Transverse colon (tissue), 4 donors: ENCODE measurements at places on chromosomes 5 and 9. TPM values are rescaled to one million over a fixed set of nuclear protein-coding genes. Genes with fewer than 3 reads are reported as not detected.

The SLC27A6 gene
- total RNA-seq = 0.64 TPM

The JAKMIP2 gene
- total RNA-seq = 0.37 TPM

The SLC2A6 gene
- 20.1 TPM for total RNA-seq

The PAEP gene
- total RNA-seq = not detected

The ITK gene
- total RNA-seq = 0.40 TPM

The PTPRD gene
- 115 TPM for total RNA-seq

The RASGEF1C gene
- not detected for total RNA-seq

DNA sequence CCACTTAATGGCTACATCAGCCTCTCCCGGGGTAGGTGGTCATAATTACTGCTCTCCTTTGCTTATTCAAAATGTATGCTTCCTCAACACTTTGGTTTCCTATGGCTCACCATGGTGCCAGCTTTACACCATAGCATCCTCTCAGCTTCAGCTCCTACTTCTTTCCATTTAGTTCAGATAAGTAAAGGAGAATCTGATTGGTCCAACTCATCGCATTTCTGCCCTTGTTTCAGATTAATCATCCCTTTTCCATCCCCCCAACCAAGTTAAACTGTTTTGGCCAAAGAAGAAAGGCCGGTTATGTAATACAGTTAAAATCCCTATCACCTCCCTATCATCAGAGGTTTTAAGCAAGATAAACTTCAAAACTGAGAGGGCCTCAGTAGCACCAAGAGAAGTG lies 130.5 kb downstream of the CETN3 start:
- no peak for DNase-seq

GRCh38 chr9:76049341-76049740 lies 158.9 kb downstream of the PCSK5 start:
- DNase-seq = peak; percentile 80

GRCh38 chr5:72364951-72365350 lies 44.8 kb downstream of the PTCD2 start:
- DNase-seq = no peak

DNA sequence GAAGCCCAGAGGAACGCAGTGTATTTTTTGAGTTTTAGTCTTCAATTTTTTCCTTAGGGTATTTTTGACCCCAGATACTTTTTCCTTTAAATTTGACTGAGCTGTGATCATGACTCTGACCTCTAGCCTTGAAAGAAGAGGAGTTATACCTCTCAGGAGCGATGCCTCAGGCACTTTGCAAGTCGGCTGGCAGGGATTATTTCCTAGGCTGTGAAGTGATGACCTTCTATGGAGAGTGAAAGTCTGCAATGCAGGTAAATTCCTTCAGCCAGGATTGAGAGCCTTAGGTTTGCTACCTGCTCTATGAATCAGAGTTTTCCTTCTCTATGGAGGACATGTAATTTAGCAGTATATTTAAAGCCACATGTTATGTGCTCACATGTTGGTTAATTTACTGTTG lies 10.8 kb upstream of the NUDT12 start:
- no peak for DNase-seq

- DNase-seq = peak; percentile 20
Observed at GRCh38 chr9:20989923-20990341, 41.5 kb downstream of the HACD4 start.

DNA sequence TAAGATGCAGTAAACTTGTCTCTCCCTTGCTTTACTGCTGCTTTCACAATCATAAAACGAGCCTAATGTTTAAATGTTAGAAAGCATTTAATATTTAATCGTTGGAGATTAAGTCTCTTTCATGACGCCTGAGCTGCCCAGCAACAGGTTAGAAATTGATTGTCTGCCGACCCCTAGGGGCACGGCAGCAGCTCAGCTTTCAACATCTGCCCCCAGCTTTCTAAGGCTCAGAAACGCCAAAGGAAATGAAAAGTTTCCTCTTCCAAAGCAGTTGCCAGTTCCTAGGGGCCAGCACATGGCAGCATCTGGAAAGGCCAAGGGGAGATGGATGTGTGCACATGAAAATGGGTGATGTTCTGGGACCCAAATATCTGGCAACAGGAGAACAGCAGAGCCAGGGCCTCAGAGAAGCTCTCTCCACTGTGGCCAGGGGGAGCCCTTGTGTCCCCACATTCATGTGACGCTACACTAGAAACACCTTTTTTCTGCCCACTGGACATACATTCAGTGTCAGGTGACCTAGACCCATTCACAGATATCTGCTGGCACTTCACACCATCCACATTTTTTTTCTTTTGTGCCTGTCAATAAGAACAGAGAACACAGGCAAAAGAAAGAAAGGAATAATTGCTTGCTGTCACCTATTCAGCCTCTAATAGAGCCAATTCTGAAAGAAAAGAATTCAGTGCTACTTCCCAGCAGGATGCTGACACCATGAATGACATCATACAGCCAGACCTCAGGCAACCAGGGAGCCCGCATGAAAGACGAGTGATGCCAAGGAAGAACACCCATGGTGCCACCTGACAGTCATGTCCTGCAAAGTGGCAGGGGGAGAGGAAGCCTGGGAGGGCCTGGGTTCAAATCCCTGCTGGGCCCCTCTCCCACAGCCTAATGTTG lies 205.0 kb upstream of the TAS2R1 start:
- DNase-seq = no peak

DNA sequence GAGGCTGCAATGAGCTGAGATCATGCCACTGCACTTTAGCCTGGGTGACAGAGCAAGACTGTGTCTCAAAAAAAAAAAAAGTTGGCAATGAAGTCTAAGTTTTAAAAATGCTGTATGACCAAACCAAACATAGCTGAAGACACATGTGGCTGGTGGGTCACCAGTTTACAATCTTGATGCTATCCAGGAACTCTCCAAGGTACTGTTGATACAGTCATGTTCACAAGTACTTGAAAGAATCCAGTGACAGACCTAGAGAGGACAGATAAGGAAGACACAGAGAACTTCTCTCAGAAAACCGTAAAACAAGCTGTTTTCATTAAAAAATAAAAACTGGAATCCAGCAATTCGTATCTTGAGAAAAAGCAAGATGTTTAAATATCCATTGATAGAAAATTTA lies 95.7 kb downstream of the ACTBL2 start:
- DNase-seq = no peak

DNA sequence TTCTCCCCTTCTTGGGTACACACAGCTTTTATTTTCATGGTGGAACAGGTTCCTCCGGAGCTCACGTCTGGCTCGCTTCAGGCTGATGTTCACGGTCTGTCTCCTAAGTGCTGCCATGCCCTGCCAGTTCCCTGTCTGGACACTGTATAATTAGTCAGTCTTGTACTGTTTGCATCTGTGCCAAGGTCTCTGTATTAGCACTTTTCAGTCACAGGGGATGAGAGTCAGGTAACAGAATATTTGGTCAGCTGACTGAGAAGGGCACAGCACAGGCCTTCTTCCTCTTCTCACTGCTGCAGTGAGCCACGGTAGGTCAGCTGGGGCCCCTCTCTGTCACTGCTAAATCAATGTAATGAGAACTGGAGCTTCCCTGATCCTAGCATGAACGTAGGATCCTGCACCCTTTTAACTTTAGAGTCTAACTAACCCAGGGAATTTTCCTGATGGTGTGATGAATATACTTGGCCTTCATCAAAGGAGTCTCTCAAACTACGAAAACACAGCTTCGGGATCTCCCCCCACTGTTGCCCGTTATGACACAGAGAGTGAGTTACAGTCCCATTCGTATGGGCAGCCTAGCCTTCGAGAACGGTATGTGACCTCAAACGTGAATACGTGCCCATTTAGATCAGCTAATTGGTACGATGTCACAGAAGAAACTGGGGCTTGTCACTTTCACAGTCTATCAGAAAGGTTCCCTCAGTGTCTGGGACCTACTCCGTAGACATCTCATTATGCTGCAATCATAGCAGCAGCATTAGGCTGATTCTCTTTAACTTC lies 354.1 kb upstream of the RFX3 start:
- DNase-seq = no peak
